ENCODE measurements at places on chromosomes 11 and 22.

- no peak for DNase-seq
Observed at GRCh38 chr11:98183034-98183433, 837.7 kb upstream of the CNTN5 start.

DNA sequence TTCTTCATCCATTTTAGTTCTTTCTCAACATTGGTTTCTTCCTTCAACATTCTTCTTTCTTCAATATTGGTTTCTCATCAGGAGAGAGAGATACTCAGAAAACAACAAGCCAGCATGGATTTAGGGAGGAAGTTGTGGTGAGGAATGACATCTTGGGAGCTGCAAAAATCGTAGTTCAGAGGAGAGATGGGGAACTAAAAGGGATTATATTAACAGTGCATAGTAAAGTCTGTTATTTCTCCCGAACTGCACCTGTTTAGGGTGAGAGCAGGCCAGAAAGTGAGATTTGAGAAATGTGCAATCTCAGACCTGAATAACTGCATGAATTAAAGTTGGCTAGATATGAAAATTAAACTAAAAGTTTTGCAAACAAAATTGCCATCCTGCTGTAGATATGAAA, 94.5 kb downstream of the CASP12 start:
- DNase-seq, result no peak

GRCh38 chr11:61168800-61169199, 7.6 kb upstream of the VPS37C start:
- DNase-seq, result no peak

GRCh38 chr22:37571258-37571991, 8.5 kb downstream of the LGALS2 start:
- DNase-seq, result no peak

DNA sequence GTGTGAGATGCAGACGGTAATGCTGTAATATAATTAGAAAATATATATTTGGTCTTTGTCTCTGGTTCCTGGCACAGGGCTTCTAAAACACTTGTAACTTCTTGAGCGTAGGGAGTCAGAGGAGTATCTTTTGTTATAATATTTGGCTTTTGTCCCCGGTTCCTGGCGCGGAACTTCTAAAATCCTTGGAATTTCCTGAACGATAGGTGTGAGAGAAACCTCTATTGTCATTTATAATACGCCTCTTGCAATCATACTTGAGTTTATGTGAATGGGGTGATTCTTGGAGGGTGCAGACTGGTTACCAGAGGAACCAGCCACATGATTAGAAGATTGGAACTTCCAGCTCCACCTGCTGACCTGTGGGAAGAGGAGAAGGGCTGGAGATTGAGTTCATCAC, 54.1 kb upstream of the ZBED5 start:
- DNase-seq, result no peak

- DNase-seq, result no peak
Observed at GRCh38 chr11:1750840-1751530, 590 bp upstream of the IFITM10 start.

DNA sequence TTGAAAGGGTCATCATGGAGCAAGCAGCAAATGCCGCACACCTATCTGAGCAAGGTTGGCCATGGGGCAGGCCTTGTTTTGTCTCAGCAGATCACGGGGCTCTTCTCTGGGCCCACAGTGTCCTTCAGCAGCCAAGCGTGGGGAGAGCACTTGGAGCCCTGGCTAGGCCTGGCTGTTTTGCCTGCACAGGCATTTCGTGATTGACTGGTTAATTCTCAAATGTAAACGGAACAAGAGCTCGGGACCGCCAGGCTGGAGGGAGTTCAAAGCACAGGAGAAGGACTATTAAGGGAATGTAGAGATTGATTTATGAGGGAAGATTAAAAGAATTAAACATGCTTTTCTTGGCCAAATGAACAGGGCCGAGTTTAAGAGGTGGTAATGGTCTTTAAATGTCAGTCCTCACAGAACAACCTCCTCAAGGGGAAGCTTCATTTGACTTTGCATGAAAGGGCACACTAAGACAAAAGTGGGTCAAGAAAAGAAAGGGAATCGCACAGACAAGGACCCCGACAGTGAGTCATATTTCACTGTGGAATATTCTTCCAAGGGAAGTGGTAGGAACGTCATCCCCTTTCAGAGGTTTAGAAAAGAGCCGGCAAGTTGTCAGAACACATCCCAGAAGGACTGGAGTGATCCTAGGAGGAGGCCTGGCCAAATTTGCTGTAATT, 20.7 kb downstream of the SPON1 start:
- no peak for DNase-seq

GRCh38 chr11:108958368-108959104, 293.7 kb downstream of the DDX10 start:
- no peak for DNase-seq

DNA sequence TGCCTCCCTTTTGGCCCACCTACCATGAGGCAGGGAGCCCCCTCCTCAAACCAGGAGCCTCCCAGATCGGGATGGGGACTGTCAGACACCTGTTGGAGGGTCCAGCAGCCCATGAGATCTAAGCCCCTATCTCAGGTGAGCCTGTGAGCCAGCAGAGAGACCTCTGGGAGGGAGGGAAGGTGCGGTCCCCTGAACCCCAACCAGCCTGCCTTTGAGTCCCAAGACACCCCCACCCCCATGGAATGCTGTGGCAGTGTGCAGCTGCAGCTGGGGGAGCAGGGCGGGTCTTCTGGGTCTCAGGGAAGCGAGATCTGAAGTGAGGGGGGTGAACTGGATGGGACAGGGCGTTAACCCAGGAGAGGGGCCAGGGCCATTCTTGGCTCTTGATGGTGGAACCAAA, 1.4 kb upstream of the CDKN1C start:
- no peak for DNase-seq

GRCh38 chr11:78022397-78023396, at the start of gene KCTD14:
KCTD14 (minus strand) TSS chr11:78023276; CDS start chr11:78023249, 27 bp downstream.
- peak; percentile 60 for DNase-seq

GRCh38 chr11:17578958-17579357, 31.9 kb downstream of the OTOG start:
- no peak for DNase-seq

- no peak for DNase-seq
Observed at GRCh38 chr11:71396548-71397123, 51.6 kb downstream of the DHCR7 start.

- DNase-seq, result no peak
Observed at GRCh38 chr11:60753309-60753708, 3.4 kb upstream of the MS4A15 start.

GRCh38 chr11:64644647-64645275, 53.7 kb downstream of the SLC22A12 start:
- DNase-seq, result no peak

- DNase-seq, result no peak
Observed at GRCh38 chr11:117638911-117639543, 158.0 kb downstream of the DSCAML1 start.

- DNase-seq, result no peak
Observed at GRCh38 chr11:107836851-107837250, 21.7 kb downstream of the SLC35F2 start.

- no peak for DNase-seq
Observed at GRCh38 chr11:66950112-66950535, 8.1 kb downstream of the PC start.

Data from NCI-H446 treated with DMSO at 0.1 percent for 48 hours (cell line).